Mesothelial cell of epicardium (in vitro differentiated cells): ENCODE measurements at places on chromosomes 7 and 10. TPM values are rescaled to one million over a fixed set of nuclear protein-coding genes. Genes with fewer than 3 reads are reported as not detected.

- H3K4me1 ChIP-seq: peaks cover 13% of the 10 kb centered on the region
- no peaks in the 10 kb centered on the region for H3K36me3 ChIP-seq
- no peaks in the 10 kb centered on the region for H3K27me3 ChIP-seq
- no peak for DNase-seq
- H3K4me3 ChIP-seq: no peak overlapping the region
Observed at GRCh38 chr10:58930500-58930899, 245.9 kb upstream of the PHYHIPL start.

DNA sequence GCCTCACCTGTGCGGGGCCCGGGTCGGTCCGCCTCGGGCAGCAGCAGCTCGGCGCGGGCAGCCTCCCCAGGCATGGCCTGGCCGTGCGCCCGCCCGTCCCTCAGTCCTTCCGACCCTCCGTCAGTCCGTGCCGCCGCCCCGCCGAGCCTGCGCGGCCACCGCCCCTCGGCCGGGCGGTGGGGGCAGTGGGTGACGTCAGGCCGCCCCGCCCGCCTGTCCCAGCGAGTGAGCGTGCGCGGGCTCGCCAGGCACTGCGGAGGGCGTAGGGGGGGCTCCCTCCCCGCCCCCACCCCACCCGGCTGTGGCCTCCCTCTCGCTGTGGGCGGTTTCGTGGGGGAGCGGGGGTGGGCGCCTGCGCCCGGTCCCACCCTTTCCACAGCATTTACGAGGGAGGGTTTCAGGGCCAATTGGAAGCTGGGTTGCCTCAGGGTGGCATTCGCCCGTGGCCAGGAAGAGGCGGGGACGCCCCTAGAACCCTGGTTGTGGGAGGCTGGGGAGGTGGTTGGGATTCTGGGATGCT lies at the start of gene NACAD:
Gene NACAD, minus strand, starts transcription at position 149 of the 520 bp plus-strand sequence. Its CDS starts 75 bp downstream, at position 74.
- H3K36me3 ChIP-seq: no peaks in the 10 kb centered on the region
- peak within 1 kb of the TSS; percentile 71 for H3K4me3 ChIP-seq
- H3K27ac ChIP-seq: no peak within 1 kb of the TSS
- peaks cover 2% of the 10 kb centered on the region for H3K4me1 ChIP-seq
- H3K27me3 ChIP-seq: peaks cover 31% of the 10 kb centered on the region

GRCh38 chr10:79020015-79020491 lies 48.7 kb upstream of the ZMIZ1 start:
- H3K4me3 ChIP-seq: no peak overlapping the region
- H3K4me1 ChIP-seq: peaks cover 19% of the 10 kb centered on the region
- H3K27me3 ChIP-seq: no peaks in the 10 kb centered on the region
- no peaks in the 10 kb centered on the region for H3K36me3 ChIP-seq
- peak overlapping the region; percentile 3 for H3K27ac ChIP-seq
- DNase-seq: no peak

DNA sequence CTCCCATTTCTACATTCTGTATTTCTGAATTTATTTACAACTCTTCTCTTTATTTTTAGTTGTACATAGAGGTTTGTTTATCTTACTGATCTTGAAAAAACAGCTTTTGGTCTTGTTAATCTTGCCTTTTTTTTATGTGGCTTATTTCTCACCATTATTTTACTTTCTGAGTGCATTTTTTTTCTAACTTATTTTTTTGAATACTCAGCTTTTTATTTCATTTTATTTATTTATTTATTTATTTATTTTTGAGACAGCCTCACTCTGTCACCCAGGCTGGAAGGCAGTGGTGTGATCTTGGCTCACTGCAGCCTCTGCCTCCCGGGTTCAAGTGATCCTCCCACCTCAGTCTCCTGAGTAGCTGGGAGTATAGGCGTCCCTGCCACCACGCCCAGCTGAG lies 23.9 kb downstream of the CUX1 start:
- peaks cover 15% of the 10 kb centered on the region for H3K36me3 ChIP-seq
- DNase-seq: no peak
- peaks cover 4% of the 10 kb centered on the region for H3K4me1 ChIP-seq
- no peak overlapping the region for H3K4me3 ChIP-seq
- H3K27me3 ChIP-seq: no peaks in the 10 kb centered on the region

Gene SFRP5
- 0.69 to 1.1 TPM (median 0.86 TPM) in 3 replicates for total RNA-seq

DNA sequence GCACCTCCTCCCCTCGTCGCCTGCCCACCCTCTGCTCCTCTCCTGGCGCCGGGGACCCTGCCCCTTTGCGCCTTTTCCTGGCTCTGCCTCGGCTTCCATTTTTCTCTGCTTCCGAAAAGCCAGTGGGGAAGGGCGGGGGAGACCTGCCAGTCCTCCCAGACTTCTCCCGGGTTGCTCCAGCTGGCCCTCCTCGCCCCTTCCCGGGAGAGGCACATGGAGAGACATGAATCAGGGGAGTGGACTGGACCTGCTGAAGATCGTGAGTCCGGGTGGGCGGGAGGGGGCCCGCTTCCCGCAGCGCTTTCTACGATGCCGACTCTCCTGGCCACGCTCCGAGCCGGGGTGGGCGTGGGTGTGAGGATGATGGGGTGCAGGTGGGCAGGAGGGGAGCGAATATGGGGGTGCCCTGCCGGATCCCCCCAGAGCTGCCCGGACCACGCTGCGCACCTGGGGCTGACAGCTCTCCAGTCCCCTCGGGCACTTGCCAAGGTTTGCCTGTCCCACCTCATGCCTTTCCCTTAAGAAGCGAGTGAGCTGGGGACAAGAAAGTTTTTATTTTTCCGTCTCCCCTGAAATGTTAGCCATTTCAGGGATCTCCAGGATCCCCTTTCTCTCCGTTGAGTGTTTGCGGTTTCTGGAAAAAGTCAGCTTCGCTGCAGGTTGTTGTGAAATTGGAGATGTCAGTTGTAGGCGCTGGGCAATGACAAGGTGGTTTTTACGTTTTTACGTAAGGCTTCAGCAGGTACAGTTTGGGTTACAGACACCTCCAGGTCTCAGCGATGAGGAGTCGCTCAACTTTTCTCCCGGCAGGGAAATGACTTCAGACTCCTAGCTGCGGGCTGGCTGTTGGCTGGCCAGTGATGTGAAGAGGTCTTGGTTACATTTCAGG lies 977 bp downstream of the CACNB2 start:
- peak overlapping the region; percentile 74 for H3K4me3 ChIP-seq
- peak overlapping the region; percentile 39 for H3K27ac ChIP-seq
- no peaks in the 10 kb centered on the region for H3K36me3 ChIP-seq
- no peak for DNase-seq

GRCh38 chr10:123045961-123046731 lies 37.3 kb downstream of the ACADSB start:
- H3K4me1 ChIP-seq: no peaks in the 10 kb centered on the region
- H3K4me3 ChIP-seq: no peak overlapping the region
- no peak for DNase-seq
- H3K36me3 ChIP-seq: peaks cover 25% of the 10 kb centered on the region
- H3K27me3 ChIP-seq: no peaks in the 10 kb centered on the region

- no peaks in the 10 kb centered on the region for H3K4me1 ChIP-seq
- no peaks in the 10 kb centered on the region for H3K27me3 ChIP-seq
- H3K4me3 ChIP-seq: no peak overlapping the region
Observed at GRCh38 chr7:37322831-37323230, 125.8 kb downstream of the ELMO1 start.

Gene LRRC61
- total RNA-seq: 3.3 to 4.0 TPM (median 3.4 TPM) in 3 replicates

DNA sequence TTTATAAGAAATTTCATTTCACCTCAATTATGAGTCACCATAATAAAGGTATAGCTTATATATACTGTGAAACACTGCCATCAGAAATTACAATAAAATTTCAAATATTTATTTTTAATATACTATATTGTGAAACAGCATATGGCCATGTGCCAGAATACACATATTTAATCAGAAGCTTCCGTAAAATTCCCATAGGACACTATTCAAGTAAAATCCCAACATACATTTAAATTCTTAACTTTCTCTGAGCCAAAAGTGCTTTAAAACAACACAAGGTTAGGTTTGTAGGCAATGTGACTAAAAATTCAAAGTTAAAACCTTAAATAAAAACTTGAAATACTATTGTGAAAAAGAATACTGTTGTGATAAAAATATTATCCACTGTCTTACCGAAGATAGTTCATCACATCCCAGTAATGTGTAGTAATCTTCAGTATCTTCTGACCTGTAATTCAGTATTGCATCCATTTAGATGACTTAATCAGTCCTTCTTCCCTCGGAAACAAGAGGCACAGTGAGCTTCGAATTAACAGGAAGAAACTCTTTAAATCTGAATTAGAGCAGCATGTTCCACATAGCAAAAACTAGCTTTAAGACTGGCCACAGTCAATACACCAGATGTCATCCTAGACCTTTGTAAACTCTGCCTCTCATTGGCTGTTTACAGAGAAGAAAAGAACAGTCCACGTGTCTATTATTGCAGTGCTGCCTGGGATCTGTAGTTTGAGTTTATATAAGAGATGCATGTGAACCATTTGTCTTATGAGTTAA lies at the start of gene DNAJC12:
Gene DNAJC12, minus strand, starts transcription at position 648 of the 774 bp plus-strand sequence. Its CDS starts 177 bp downstream, at position 471.
- H3K36me3 ChIP-seq: no peaks in the 10 kb centered on the region
- H3K27ac ChIP-seq: peak within 1 kb of the TSS; percentile 86
- peak within 1 kb of the TSS; percentile 74 for H3K4me3 ChIP-seq
- peaks cover 14% of the 10 kb centered on the region for H3K4me1 ChIP-seq
- no peaks in the 10 kb centered on the region for H3K27me3 ChIP-seq
- no peak for DNase-seq

GRCh38 chr7:42699380-42700178 lies 212.3 kb downstream of the C7orf25 start:
- H3K27ac ChIP-seq: peak overlapping the region; percentile 78
- H3K4me3 ChIP-seq: no peak overlapping the region
- H3K36me3 ChIP-seq: no peaks in the 10 kb centered on the region
- H3K4me1 ChIP-seq: peaks cover 59% of the 10 kb centered on the region

DNA sequence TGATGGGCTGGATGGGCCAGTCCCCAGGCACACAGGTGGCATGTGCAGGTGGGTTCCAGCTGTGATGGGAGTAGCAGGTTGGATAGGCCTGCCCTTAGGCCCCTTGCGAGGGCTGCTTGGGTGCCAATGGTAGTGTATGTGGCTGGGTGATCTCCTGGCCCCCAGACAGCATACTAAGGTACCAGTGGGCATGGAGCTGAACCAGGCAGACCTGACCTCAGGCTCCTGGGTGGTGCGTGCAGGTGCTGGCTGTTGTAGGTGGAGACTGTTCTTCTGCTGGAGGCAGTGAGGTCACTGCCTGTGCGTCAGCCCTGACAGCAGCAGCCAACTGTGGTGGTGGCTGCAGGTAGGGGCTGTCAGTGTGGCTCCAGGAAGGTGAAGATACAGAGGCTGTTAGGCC lies 384.7 kb downstream of the ANKRD7 start:
- H3K27me3 ChIP-seq: no peaks in the 10 kb centered on the region
- no peak for DNase-seq
- H3K36me3 ChIP-seq: no peaks in the 10 kb centered on the region
- no peak overlapping the region for H3K27ac ChIP-seq
- H3K4me3 ChIP-seq: no peak overlapping the region
- H3K4me1 ChIP-seq: no peaks in the 10 kb centered on the region

Gene NKX1-2
- not detected in 3 replicates for total RNA-seq

GRCh38 chr7:51732951-51733350 lies 416.3 kb upstream of the COBL start:
- H3K27ac ChIP-seq: no peak overlapping the region
- peaks cover 2% of the 10 kb centered on the region for H3K36me3 ChIP-seq
- H3K4me3 ChIP-seq: no peak overlapping the region
- H3K27me3 ChIP-seq: peaks cover 19% of the 10 kb centered on the region
- H3K4me1 ChIP-seq: no peaks in the 10 kb centered on the region
- no peak for DNase-seq
